ENCODE measurements at places on chromosomes 11 and 22. TPM values are rescaled to one million over a fixed set of nuclear protein-coding genes. Genes with fewer than 3 reads are reported as not detected.

GRCh38 chr11:130416906-130417305 lies 11.5 kb downstream of the ADAMTS8 start:
- DNase-seq: no peak

- no peak for DNase-seq
Measured at GRCh38 chr11:68128682-68129327, 7.6 kb upstream of the CHKA start.

DNA sequence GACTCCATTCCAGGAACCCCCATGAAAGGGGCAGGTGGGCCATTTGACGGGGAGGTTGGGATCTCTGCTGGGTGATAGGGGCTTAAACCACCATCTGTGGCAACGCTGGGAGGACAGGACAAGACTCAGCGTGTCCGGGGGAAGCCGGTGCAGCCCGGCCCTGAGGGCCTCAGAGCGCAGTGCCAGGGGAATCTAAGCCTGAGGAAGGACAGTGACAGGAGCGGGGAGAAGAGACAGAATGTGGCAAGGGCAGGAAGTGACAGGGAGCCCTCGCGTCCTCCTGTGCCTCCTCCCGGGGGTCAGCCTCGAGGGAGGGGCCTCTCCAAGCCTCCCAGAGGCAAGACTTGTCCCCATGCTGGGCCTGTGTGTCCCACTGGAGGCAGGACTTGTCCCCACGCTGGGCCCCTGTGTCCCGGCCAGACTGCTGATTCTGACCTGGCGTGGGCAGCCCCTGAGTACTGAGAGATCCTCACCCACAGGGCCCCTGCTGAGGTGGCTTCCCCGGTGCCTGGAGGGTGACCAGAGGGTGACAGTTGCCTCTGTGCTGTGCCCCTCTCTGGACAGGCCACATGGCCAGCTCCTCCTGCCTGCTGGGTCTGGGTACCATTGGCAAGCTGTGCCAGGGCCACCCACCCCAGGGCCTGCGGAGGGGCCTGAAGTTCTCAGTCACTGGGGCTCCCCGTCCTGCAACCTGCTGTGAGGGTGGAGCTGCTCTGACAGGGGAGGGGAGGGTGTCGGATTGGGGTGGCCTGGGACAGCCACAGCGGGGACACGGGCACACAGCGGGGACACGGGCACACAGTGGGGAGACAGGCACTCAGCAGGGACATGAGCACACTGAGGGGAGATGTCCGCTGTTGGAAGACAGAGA lies 676.2 kb downstream of the BRD1 start:
- no peak for DNase-seq

DNA sequence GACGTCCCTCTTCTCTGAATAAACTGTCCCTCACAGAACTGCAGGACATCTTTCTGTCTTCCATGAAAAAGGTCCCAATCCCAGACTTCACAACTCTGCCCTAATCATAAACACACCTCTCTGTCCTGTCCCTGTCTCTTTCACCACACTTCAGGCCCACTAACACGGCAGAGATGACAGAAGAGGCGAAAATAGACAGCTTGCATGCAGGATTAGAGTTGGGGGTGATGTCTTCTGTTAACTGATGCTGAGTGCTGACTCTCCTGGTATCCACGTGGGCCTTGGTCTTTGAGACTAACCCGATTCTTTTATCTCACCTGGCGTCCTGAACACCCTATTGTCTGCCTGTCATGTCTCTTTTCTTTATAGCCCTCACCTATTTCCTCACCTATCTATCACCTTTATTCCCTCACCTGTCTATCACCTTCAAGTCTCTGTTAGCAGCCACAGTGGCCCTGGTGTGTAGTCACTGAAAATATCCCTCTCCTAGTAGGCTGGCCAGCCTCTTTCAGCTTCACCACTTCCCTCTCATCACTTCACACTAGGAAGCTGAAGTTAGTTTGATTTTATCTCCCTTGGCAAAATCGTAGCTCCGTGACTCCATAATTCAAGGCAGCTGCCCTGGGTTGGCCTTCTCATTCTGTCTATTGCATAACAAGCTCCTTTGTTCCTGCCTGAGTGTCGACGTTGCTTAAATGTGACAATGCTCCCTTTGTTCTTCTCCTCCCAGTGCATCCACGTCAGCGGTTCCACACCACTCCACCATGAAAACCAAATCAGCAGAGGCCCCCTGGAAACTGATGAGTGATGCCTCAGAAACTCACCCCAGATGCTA lies 30.6 kb upstream of the DRD2 start:
- peak; percentile 13 for DNase-seq

DNA sequence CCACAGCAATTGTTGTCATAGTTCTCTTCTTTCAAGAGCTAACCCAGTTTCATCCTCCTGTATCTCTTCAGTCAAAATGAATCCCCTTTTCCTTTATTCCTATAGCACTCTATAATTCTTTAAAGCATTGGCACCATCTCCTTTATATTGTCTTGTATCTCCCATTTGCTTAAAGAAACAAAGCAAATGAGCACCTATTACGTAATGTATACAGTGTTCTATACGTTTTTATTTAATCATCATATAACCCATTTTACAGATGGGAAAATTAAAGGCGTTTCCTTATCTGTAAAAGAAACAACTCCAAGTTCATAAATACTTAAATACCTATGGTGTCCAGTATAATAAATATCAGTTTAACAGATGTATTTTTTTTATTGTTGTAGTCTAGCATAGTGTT lies 6.4 kb upstream of the REXO2 start:
- no peak for DNase-seq

GRCh38 chr11:120830085-120830620 lies 193.7 kb upstream of the TBCEL start:
- no peak for DNase-seq

- no peak for DNase-seq
Measured at GRCh38 chr22:30728826-30729225, 34.2 kb downstream of the OSBP2 start.

- no peak for DNase-seq
Measured at GRCh38 chr11:88387957-88388356, 50.4 kb upstream of the CTSC start.

DNA sequence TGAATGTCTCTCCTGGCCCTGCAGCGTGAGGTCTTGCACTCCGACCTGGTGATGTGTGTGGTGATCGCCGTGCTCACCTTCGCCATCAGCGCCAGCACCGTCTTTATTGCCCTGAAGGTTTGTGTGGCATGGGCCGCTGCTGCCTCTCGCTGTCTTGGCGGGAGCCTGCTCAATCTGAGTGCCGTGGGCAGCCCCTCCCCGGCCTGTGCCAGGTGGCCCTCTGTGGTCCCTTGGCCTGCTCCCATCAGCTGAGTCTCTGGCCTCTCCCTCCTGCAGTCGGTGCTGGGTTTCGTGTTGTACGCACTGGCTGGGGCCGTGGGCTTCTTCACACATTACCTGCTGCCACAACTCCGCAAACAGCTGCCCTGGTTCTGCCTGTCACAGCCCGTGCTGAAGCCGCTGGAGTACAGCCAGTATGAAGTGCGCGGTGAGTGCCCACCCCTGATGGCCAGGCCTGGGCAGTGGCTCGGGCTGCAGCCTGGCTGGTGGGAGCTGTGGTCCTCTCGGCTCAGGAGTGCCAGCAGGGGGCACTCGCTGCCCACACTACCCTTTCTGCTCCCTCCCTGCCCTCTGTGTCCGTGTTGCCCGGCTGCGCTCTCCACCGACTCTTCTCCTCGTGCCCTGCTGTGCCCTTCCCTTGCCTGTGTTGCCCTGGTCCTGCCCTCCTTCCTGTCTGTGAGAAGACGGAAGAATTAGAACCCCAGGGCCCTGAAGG lies 10.2 kb downstream of the PCNX3 start:
- no peak for DNase-seq

DNA sequence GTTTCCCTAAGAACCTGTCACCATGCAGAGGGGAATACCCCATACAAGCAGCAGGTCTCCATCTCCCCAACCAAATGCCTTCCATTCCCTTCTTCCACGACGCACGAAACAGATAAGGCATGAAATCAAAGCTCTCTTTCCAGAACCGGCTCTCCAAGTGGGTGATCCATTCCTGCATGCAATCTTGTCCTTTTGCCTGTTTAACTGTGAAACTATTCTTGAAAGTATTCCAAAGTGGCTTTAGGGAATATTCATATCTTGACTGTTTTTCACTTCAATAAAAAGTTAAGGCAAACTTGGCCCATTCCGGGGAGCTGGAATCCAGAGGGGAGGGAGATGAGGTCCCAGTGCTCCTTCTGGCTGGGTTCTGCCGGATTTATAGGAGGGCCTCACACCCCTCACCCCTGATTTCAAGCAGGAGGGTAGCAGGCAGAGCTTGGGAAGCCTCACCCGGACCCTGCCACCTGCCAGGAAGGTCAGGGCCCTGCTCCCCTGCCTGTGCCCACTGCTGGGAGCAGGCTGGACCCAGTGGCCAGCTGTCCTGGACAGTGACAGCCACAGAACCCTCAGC lies 60.9 kb downstream of the SCGB1A1 start:
- DNase-seq: no peak

The OR52I2 gene
- total RNA-seq: not detected

The SPA17 gene
- 18.1 TPM for total RNA-seq

The BTG4 gene
- not detected for total RNA-seq

The MS4A18 gene
- total RNA-seq: not detected

The IL10RA gene
- not detected for total RNA-seq

The MMP13 gene
- total RNA-seq: not detected

The APOA1 gene
- not detected for total RNA-seq
